T-helper 1 cell (primary cell): ENCODE measurements at places on chromosomes 13 and 19.

DNA sequence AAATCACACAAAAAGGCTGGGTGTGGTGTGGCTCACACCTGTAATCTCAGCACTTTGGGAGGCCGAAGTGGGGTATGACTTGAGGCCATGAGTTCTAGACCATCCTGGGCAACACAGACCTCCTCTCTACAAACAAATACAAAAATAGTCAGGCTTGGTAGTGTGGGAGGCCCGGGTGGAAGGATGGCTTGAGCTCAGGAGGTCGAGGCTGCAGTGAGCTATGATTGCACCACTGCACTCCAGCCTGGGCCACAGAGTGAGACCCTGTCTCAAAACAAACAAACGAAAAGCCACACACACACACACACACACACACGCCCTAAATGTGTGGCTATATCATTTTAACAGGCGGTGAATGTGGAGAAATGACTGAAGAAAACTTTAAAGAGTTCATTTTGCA lies 904 bp upstream of the ZNF557 start:
- DNase-seq: no peak

DNA sequence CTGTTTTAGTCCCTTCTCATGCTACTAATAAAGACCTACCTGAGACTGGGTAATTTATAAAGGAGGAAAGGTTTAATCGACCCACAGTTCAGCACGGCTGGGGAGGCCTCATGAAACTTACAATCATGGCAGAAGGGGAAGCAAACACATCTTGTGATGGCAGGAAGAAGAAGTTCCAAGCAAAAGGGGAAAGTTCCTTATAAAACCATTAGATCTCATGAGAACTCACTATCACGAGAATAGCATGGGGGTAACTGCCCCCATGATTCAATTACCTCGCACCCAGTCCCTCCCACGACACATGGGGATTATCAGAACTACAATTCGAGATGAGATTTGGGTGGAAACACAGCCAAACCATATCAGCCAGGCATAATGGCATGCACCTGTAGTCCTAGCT lies 13.0 kb upstream of the STRN4 start:
- no peak for DNase-seq

- no peak for DNase-seq
Measured at GRCh38 chr13:48535766-48536165, 2.9 kb upstream of the RCBTB2 start.

DNA sequence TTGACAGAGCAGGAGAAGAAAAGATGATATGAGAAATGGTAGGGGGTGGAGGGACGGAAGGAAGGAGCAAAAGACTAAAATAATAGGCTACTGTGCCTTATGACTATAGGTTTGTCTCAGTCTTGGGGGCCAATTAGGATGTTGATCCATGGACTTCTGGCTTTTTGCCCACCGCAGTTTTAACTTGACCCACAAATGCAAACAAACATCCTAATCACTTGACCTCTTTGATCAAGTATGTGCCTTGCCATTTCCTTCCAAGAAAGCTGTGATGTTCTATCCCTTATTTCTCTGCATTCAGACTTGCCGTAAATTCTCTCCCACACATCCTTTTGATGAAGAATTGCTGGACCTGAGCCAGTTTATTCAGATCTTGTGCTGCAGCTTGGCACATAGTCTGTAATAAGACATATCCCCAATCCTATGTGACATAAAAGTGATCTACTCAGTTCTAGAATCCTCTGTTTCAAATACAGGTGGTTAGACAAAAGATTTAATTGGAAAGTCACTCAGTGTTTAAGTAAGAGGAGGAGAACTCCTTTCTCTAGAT lies 62.8 kb downstream of the TPT1 start:
- no peak for DNase-seq

DNA sequence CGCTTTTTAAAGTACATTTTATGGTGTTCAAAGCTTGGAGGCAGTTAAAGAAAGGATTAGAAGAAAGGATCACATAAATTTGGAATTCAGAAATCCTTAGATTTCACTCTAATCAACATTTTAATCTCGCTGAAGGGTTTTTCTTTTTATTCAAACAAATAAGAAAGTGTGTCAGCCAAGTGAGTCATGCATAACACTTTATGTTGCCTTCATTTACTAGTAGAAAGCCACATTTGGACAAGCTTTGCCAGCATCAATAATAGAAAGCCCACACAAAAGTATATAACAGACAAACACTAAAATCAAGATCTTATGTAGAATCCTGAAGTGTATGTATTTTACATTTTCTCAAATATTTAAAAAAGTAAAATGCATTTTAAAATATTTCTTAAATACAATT lies 154.9 kb upstream of the TRPC4 start:
- no peak for DNase-seq

DNA sequence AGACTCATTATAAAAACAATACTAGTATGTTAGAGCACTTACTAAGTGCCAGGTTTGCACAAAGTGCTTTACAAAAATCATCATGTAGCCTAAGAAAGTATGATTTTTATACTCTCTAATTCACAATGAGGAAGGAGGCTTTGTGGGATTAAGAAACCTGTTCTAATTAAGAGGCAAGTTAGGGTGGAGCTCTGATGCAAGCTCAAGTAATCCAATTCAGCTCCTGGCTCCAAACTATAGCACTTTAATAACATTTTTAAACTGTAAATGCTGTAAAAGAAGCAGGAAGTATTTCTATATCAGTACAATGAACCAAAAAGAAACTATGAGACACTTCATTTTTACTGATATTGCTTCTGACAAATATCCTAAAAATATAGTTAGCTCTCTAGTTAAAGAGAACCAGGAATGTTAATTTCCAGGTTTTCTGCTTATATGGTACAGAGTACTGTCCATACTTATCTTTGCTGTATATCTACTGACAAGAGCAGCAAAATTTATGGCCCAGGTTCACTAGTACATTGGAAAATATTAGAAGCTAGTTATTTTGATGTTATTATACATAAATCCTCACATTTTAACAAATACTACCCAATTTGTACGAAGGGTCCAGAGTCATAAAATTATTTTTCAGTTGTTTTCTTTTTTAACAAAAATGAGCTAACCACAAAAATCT lies 482.0 kb downstream of the DIAPH3 start:
- DNase-seq: no peak

- no peak for DNase-seq
Measured at GRCh38 chr19:18298601-18299000, 17.2 kb upstream of the JUND start.

DNA sequence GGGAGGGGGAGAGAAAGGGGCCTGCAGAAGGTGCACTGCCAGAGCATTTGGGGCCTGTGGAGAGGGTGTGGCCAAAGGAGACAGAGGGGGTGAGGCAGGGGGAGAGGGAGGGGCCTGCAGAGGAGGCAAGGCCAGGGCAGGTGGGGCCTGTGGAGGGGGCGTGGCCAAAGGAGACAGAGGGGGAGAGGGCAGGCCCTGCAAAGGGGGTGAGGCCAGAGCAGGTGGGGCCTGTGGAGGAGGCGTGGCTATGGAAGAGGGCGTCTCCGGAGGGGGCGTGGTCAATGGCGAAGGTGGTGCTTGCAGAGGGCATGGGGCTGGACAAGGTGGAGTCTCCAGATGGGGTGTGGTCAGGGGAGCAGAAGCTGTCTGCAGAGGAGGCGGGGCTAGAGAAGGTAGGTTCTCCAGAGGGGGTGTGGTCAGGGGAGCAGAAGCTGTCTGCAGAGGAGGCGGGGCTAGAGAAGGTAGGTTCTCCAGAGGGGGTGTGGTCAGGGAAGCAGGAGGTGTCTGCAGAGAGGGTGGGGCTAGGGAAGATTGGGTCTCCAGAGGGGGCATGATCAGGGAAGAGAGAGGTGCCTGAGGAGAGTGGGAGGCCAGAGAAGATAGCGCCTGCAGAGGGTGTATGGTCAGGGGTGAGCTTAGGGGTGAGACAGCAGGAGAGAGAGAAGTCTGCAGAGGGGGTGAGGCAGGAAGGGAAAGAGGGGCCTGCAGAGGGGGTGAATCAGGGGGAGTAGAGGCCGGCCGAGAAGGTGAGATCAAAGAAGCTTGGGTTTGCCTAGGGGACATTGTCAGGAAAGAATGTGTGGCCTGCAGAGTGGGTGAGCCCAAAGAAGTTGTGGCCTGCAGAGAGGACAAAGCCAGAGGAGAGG lies 3.4 kb downstream of the PRR36 start:
- DNase-seq: peak; percentile 52

GRCh38 chr19:7287722-7288121 lies 6.5 kb downstream of the INSR start:
- no peak for DNase-seq

DNA sequence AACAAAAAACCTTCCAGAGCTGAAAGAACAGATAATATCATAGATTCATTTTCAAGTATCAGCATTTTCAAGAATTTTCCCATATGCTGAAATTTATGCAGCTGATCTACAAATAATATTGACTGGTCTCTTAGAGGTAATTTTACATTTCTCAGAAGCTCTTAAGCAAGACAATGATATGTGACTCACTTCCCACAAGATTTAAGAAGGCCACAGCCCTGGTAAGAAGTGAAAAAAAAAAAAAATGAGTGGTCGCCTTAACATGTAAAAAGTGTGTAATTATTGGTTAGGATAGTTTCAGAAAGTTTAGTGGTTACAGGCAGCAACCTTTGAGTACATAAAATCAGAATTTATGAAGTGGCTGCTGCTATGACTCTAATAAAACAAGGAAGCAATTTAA lies 54.5 kb downstream of the NUFIP1 start:
- DNase-seq: no peak

DNA sequence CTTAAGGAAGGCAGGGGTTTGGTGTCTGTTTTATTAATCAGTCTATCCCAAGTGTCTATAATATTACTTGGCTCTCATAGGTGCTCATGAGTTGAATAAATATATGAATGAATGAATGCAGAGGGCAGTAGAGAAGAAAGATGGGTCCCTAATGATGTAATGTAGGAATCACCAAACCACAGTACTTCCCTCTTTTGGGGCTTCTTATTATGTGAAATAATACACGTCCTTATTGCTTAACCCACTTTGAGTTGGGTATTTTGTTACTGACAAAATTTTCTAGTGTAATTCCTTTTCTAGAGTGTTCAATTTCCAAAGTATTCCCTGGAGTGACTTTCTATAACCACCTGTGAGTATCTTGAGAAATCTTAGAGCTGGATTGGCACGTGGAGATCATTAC lies 13.2 kb downstream of the KLK5 start:
- DNase-seq: no peak

DNA sequence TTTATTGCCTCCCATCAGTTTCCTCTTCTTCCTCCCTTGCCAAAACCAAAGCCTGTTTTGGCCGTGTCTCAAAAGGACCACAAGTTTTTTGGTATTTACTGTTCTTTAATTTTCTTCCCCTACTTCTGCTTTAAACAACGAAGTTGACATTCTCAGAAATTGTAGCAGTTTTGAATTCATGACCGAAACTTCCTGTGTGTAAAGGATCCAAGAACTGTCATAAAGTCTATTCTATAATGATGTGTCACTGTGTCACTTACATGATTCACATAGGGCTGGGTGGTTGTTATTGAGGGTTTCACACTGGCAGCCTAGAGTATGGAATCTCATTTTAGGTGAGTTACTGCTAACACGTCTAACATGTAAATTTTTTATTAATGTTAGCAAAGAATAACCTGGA lies 741.0 kb upstream of the KLHL1 start:
- no peak for DNase-seq

DNA sequence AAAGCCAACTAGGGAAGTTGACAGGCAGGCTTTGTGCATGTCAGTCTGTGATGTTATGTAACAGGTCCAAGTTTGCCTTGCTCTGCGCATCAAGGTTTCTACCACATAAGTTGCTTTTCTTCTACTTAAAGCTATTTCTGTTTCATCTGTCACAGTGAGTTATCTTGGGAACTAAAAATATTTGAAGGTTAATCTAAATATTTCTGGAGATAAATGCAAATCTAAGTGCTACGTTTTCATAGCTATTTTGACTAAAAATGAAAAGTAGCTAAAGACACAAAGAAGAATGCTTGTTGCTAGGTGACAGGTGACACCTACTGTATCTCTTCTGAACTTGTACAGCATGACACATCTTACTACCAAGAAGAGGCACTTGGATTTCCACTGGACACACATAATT lies 135.6 kb downstream of the KLF12 start:
- no peak for DNase-seq
